ENCODE measurements at places on chromosomes 7 and 10.

- DNase-seq, result no peak
These were observed 143.2 kb downstream of the TCERG1L start for GRCh38 chr10:131168238-131168875.

GRCh38 chr7:93364806-93365205 is 132.6 kb downstream of the VPS50 start:
- no peak for DNase-seq

- DNase-seq, result no peak
These were observed 105.8 kb downstream of the ARHGAP22 start for GRCh38 chr10:48498940-48499510.

DNA sequence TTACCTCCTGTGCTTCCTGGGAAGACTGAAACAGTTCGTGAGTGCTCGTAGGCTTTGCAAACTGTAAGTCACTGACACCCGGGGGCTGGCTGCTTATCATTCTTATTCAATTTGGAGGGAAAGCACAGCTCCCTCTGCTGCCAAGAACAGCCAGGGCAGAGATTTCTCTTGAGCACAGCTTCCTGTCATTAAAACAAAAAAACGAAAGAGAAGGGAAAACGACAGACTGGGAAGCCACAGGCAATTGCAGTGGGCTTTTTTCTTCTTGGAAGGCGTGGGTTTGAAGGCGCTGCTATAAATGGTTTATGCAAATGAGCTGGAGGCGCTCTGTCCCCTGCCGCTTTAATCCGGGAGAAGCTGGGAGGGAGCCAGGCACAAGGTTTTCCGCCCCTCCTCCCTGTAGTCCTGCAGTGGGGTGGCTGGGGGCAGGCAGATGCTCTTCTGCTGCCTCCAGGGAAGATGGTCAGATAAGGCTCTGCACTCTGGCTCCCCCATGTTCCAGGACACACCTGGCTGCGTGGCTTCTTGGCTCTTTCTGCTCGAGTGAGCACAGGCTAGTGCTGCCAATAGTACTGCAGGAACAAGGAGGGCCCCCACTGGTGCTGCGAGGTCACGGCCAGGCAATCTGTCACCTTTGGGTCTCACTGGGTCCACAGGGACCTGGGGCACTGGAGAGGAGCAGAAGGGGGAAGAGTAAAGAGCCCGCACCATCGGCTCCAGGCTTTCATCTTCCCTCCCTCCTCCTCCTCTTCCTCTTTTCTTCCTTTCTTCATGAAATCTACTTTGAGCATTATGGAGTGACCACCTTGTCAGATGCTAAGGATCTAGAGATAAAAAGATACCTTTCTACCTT is 49.5 kb downstream of the NEURL1 start:
- no peak for DNase-seq

GRCh38 chr10:100743626-100744135 is 1.7 kb upstream of the PAX2 start:
- DNase-seq, result no peak

DNA sequence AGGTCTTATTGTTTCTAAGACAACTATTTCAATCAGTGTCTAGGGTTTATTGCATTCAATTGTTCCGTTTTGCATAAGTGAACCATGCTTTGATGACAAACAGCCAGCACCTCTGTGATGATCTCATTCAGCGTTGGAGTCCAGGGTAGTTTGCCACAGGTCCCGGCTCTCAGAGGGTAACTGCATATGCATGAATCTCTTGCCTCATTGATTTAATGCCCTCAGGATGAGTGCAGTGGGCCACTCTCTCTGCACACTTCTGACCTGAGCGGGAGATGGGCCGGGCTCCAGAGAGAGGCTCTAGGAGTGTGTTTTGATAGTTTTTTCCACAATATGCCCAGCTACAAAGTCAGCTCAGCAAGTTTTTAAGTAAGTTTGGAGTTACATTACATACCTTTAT is 83.9 kb downstream of the HECW1 start:
- DNase-seq, result no peak

DNA sequence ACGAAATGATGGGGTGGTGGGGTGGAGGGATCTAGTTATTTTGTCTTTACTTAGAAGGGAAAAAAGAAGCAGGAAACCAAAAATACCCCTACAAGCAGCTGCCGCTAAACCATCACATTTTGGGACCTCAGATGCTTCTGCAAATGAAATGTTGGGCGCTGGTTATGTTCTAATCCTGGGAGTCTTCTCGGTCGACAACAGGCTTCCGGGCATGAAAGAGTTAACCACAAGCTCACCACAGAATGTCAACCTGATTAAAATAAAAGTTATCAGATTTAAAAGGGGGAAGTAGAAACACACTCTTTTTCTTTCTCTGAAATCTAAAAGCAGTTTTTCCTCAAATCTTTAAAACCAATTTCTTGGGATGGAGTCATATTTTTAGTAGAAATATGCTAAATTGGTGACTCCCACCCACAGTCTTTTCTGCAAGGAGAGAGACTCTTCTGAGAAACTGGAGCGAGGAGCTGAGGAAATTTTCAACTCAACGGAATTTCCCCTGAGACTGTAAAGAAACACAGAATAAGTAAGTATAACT is 16.8 kb downstream of the IL2RA start:
- DNase-seq, result no peak

- DNase-seq, result no peak
These were observed 85.7 kb downstream of the GRB10 start for GRCh38 chr7:50696810-50697582.

- DNase-seq, result no peak
These were observed 4.6 kb downstream of the MGAM start for GRCh38 chr7:142000244-142000643.

DNA sequence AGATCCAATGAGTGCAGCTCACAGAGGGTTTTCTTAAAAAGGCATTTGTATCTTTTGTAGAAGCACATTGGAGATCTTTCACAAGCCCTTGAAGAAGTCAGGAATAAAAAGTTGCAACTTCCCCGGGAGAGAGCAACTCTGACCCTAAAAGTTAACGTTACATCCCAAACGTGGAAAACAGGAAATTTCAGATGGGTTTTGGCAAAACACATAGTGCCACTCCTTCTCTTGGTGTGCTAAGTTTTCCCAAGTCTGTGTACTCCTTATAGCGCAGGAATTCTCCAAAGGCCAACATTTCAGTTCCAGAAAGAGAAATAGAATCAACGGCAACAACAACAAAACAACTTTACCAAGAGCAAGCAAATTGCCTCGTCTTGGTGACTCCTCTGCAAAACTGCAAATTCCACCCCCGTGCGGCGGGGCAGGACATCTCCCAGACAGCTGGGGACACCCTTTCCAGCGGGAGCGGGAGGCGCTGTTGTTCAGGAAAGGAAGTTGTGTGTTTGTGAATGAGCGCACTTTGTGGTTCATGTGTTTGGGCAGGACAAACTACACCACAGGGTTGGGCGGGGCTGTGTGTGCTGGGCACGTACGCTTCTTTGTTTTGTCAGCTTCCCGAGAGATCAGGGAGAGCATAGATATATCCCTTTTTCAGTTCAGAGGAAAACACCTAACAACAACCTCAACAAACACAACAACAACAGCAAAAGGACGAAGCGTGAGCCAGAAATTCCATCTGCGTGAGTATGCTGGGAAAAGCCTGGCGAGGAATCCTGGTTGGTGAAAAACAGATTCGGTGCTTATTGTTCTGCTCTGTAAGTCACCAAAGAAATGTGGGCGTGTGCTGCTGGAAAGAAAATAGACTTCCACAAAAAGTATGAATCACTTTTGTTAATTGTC is 294.7 kb upstream of the PITRM1 start:
- DNase-seq, result no peak

DNA sequence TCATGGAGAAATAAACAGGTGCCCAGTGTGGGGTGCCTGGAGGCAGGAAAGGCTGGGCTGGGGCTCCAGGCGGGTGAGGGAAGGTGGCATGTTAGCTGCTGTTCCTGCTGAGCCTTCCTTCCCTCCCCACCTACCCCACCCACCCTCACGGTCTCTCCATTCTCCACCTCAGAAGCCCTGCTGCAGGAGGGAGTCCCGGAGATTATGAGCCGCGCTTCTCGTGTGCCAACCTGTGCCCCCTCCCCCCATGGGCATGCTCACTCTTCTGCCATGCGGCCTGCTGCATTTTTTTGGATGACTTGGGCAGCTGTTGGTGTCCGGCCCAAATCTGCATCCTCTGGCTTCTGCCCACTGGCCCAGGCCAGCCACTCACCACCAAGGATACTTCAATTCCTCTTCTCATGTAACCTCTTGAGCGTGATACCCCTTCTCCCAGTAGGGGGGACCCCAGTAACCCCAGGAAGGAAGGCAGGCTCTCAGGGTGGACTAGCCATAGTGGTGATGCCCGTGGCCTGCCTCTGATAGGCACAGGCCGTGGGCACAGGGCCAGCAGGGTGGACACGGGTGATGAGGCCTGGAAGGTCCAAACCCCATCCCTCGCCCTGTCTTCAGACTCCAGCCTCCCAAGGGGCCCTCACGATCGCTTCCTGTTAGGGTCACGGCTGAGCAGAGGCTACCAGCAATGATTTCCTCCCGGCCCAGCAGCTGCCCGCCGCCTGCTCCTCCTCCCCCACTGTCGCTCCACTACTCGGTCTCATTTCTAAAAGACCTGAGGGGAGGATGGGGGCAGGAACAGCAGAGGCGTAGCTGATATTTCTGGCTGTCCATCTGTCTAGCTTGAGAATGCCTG is 27.8 kb downstream of the UNC5B start:
- DNase-seq, result no peak

GRCh38 chr10:37704566-37704965 is 152.8 kb downstream of the ZNF248 start:
- no peak for DNase-seq

GRCh38 chr10:34956756-34957155 is 133.4 kb downstream of the CUL2 start:
- DNase-seq, result no peak

DNA sequence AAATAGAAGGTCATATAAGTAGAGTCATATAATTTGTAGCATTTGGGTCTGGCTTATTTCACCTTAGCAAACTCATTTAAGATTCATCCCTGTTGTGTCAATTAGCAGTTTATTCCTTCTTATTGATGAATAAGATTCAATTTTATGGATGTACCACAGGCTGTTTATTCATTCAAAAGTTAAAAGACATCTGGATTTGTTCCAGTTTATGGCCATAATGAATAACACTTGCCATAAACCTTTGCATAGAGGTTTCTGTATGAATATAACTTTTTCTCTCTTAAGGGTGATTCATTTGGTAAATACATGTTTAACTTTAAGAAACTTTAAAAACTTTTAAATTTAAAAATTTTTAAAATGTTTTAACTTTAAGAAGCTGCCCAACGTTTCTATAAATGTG is 66.4 kb downstream of the CPED1 start:
- DNase-seq, result no peak

GRCh38 chr7:116971869-116972268 is 18.6 kb downstream of the ST7 start:
- DNase-seq, result no peak

GRCh38 chr10:10722422-10722821 is 295.2 kb upstream of the CELF2 start:
- no peak for DNase-seq

DNA sequence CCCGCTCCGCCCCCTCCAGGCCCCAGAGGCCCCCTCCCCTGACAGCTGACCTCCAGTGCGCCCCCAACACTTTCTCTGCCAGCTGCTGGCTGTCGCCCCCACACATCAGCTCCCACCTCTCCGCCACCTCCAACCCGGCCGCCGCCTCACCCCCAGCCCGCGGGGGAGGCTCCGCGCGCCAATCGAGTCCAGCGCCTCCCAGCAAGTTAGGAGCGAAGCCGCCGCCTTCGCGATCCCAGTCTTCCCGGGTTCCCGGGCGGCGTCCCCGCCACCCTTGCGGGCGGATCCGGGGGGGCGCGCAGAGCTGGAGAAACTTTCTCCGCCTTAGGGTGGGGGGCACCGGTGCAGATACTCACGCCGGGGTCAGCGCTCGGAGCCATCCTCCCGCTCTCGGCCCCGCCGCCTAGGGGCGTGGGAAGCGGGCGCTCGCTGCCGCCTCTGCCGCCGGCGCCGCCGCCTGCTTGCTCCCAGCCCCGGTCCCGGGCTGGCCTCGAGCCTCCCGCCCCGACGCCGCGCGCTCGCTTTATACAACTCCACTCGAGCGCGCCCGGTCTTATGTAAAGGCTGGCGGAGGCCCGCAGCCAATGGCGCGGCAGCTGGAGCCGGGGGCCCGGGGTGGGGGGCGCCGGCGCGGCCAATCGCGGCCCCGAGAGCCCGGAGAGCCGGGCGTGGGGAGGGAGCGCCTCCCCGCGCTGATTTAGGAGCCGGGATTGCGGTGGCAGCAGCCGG is at the start of gene CRTAC1:
Gene CRTAC1 (minus strand): TSS at position 529 of the 729 bp plus-strand sequence. CDS start 149 bp downstream, at position 380.
- no peak for DNase-seq

- no peak for DNase-seq
These were observed 325.9 kb downstream of the GFRA1 start for GRCh38 chr10:115947104-115947503.

DNA sequence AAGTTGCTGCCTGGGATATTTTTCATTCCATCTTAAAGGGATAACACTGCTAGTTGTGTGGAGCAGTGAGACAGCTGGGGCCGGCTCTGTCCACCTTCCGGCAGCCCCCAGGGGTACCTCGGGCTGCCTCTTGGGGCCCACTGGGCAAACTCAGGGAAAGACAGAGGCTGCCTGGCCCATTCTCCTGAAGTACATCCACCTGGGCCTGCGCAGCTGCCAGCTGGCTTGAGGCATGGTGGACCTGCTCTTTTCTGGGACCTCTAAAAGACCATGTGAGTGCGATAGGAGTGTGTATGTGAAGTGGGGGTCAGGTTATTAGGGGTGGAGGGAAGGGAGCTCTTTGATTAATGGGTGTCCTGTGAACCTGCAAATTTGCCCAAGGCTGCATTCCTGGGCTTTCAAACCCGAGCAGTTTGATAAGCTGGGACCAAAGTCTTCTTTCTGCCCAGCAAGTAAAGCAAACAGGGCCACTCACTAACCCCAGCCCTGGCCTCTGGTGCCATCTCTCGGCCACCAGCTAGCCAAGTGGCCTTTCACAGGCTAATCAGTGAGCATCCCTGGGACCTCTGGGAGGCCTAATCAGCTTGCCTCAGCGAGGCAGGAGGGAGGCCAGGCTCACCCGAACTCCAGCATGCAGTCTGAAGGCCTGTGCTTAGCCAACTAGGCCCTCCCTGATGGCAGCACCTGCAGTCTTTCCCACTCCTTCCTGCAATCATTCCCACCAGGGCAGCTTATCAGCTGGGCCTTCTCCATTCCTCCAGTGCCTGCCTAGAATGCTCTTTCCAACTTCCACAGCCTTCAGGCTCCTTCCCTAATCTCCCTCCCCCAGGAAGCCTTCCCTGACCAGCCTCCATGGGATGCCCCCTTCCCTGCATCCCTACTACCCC is 954.7 kb upstream of the ZNF722 start:
- no peak for DNase-seq

GRCh38 chr10:117677890-117678500 is 135.4 kb downstream of the EMX2 start:
- no peak for DNase-seq

GRCh38 chr10:34538281-34538829 is 276.7 kb downstream of the PARD3 start:
- no peak for DNase-seq

DNA sequence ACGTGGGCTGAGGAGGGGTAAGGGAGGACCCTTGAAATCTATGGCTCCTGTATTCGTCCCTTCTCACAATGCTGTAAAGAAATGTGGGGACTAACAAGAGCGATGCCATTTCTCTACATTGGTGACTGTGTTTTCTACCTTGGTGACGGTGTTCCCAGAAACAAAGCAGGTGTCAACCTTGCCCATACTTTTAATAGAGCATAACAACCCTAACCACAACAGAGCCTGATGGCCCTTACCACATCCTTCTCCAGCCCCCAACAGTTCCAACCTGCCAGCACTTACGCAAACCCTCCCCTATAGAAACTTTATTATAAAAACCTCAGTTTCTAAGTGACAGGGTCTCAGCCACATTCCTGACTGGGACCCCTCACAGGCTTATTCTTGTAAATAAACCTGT is 28.2 kb upstream of the ADCYAP1R1 start:
- DNase-seq, result no peak

- DNase-seq, result no peak
These were observed 36.2 kb downstream of the PDE1C start for GRCh38 chr7:32034052-32034451.

GRCh38 chr7:78232806-78233205 is 434.2 kb downstream of the PHTF2 start:
- no peak for DNase-seq
